Hepatic stellate cell (primary cell): ENCODE measurements at places on chromosomes 13 and 19.

DNA sequence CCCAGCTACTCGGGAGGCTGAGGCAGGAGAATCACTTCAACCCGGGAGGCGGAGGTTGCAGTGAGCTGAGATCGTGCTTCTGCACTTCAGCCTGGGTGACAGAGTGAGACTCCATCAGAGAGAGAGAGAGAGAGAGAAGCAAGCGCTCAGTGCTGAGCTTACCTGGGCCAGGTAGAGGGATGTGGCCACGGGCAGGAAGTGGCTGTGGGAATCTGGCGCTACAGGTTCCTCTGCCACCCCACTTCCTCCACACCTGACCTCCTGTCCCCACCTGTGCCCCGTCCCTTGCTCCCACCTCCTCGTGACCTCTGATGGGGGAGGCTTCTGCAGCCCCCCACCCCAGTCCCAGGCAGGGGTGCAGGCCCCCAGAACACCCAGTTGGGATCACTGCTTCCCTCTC is 1.0 kb upstream of the NCCRP1 start:
- DNase-seq = no peak

DNA sequence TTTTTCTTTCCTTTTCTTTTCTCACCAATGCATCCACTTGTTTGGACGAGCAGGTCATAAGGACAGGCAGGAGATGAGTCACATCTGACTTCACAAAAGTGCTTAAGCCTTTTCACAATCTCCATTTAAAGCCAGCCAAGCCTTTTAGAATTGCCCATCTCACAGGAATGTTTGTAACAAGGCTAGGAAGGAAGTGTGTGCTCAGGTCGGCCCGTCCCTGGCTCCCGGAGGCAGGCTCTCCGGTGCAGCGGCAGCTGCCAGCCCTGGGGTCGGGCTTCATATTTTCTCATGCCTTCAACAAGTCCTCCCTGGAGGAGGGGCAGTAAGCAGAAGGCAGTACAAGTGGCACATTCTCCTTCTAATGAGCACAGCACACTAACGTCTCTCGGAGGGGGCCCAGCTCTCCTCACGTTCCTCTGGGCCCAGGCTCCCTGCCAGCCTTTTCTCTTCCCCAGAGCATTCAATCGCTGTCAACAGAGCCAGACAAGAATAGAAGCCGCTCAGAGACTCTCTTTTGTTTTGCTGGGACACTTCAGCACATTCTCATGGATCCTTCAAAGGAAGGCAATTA is 180.5 kb downstream of the COL4A1 start:
- DNase-seq = peak; percentile 86

- no peak for DNase-seq
Observed at GRCh38 chr13:89097994-89098393, 1426.8 kb downstream of the SLITRK5 start.

- peak; percentile 9 for DNase-seq
Observed at GRCh38 chr13:67619995-67620380, 389.9 kb upstream of the PCDH9 start.

DNA sequence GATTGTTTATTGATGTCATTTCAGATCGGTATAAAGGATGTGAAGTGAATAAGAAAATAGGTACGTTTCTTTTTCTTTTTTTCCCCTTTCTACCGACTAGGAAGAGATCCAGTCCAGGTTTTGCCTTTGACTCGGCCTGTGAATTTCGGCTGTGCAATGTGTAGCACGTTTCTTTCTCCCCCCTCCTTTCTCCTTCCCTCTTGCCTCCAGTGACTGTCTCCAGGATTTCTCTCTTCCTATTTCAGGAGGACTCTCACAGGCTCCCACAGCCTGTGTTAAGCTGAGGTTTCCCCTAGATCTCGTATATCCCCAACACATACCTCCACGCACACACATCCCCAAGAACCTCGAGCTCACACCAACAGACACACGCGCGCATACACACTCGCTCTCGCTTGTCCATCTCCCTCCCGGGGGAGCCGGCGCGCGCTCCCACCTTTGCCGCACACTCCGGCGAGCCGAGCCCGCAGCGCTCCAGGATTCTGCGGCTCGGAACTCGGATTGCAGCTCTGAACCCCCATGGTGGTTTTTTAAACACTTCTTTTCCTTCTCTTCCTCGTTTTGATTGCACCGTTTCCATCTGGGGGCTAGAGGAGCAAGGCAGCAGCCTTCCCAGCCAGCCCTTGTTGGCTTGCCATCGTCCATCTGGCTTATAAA is at the start of gene GPC6:
Gene GPC6, plus strand, starts transcription at position 185 of the 657 bp plus-strand sequence.
- peak; percentile 70 for DNase-seq

GRCh38 chr13:51311231-51311630 is 28.3 kb upstream of the SERPINE3 start:
- no peak for DNase-seq

- no peak for DNase-seq
Observed at GRCh38 chr19:31317570-31317969, 31.7 kb downstream of the TSHZ3 start.

GRCh38 chr13:24861617-24862362 is 97.8 kb downstream of the RNF17 start:
- no peak for DNase-seq

GRCh38 chr19:5170329-5170745 is 170.3 kb downstream of the PTPRS start:
- DNase-seq = no peak

DNA sequence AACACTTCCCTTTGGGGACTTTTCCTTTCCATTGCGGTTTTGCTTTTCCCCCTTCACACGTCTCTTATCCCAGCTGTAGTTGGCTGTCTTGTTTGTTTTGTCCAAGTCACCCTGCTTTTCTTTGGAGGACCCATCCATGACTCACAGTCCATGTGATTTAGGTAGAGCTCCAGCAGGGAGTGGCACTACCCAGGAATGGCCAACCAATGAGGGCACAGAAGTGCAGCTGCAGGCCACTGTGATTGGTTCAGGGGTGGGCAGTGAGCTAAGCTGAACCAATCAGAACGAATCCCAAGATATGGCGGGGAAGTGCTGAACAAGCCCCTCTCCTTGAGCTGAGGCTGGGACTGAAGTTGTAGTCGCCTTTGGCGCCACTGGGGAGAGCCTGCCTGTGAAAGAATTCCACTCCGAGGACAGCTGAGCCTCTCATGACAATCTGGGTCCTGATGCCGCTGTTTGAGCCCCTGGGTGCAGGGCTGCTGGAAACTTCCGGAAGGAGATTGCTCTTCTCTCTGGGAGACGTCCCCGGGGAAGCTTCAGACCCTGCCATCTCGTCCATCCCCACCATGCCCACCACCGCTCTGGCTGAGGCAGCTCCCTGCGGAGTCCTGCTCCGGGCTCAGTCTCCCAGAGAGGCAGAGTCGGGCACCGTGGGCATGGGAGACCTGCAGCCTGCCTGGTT is 62.9 kb upstream of the URI1 start:
- DNase-seq = peak; percentile 73

DNA sequence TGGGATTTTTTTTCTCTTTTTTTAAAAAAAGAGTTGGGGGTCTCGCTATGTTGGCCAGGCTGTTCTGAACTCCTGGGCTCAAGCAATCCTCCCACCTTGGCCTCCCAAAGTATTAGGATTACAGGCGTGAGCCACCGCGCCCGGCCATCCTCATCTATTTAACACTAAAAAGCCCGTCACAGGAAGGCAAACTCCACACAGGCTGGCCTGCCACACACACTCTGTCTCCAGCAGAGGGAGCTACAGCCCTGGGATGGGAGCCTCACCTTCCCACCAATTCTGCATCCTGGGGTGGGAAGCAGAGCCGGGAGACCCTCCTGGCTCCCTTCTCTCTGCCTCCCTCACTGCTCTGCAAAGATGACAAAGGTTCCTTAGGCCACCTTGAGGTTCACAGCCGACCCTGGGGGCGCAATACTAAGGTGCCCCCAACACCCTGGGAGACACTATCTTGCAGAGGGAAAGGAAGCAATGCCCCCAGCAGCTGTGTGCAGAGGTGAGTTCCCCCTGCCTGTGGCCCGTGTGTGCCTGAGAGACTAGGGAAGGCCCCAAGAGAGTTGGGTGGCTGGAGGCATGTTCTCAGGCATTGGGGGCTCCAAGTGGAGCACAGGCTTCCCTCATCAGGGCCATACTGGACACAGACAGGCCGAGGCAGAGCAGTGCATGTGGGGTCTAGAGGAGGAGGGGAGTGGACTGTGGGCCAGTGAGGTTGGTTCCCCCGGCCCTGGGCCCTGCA is 27.4 kb upstream of the TIMM44 start:
- DNase-seq = peak; percentile 65

- no peak for DNase-seq
Observed at GRCh38 chr19:39710333-39710890, 6.1 kb downstream of the LGALS14 start.

DNA sequence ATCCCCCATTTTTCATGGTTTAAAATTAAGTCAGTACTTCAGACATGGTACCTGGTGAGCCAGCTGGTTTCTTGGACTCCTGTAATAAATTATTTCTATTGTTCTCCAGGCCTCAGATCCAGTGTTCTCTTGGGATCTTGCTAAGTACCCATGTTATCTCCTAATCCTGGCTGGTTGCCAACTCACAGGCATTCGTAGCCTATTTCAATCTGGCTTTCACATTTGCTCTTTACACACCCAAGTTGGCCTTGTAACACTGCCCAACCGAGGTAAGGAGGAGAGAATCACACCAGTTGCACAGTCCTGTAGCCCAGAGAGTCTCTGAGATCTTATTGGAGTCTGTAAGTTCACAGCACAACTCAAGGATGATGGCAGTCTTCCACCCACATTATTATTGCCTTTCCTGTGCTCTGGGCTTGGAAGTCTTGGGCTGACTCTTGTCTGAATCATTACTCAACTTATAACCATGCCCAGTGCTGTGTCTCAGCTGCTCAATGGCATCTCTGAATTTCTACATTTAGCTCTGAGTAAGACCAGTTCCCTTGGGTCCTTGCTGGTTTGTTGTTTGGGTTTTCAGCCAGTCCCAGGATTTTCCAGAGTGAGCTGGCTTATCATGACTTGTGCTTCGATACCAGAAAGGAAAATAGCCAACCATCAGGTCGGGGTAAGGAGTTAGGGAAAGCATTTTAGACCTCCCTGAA is 76.6 kb upstream of the KLF12 start:
- peak; percentile 64 for DNase-seq

DNA sequence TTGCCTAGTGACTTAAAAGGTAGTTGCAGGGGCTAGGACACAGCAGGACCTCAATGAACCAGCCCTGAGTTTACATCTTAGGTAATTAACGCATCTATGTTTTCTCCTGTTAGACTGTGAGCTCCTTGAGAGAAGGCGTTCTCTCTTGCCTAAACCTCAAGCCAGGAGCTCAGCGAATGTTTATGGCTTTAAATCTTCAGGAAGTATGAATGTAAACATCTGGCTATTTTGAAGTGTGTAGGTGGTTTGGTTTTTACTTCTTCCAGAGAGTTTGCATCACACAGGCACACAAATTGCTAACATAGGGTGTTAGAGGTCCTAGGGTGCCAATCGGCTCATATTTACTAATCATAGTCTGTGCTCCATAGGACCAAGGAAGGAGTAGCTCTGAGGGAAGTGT is 387.7 kb upstream of the ZNF507 start:
- DNase-seq = no peak

GRCh38 chr19:39671739-39672363 is 16.1 kb downstream of the LGALS16 start:
- DNase-seq = peak; percentile 11

DNA sequence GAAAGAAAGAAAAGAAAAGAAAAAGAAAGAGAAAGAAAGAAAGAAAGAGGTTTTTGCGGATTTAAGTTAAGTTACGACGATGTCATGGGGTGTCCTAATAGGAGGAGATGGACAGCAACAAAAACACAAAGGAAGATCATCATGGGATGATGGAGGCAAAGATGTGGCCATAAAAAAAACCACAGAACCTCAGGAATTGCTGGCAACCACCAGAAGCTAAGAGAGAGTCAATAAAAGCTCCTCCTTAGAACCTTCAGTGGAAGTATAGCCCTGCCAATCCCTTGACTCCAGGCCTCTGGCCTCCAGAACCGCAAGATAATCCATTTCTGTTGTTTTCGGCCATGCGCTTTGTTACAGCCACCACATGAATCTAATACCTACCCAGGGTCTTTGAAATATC is 11.5 kb downstream of the PLEKHA4 start:
- DNase-seq = no peak

DNA sequence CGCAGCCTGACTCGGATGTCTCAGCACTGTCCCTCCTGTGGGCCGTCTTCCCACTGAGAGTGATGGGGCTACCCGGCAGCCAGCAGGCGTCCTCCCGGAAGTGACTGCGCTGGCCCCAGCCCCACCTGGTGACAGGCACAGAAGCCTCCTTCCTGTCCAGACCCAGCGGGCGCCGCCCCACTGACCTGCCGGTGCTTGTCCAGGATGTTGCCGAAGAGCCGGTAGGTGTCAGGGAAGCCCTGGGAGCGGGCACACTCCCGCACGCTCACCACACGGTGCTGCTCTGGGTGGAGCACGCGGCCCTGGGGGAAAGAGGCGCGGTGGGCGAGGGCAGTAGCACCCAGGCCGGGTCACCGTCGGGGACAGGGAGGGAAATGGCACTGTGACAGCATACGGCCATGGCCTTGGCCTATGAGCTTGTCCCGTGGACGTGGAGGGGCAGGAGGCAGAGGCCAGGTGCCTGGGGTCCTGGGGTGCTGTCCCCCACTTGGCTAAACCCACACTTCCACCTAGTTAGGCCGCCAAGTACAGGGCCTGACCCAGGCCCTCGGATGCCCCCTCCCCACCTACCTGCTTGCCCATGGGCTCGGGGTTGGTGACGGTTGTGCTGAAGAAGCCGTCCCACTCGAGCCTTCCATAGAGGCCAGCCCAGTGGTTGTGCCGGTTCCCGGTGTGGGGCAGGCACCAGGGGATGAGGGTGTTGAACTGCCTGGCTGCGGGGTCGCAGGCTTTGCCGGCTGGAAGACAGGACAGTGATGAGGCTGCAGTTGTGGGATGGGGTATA is 16.0 kb upstream of the EIF3G start:
- DNase-seq = no peak

- DNase-seq = no peak
Observed at GRCh38 chr13:73081256-73081915, 22.6 kb downstream of the KLF5 start.

DNA sequence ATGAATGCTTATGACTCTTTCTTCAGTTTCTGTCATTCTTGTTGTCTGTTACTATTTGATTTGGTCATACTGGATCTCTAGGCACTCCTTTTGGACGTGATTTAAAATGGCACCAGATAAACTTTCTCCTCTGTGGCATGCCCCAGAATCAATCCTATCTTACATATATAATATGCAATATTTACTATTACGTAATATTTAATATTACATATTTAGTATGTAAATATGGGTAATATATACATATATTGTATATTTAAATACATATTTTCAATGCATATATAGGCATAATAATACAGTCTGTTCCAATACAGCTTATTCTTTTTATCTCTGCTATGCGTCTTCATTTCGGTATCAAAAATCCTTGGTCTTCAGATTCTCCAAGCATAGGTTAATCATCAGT is 104.4 kb upstream of the PRR20A start:
- no peak for DNase-seq

DNA sequence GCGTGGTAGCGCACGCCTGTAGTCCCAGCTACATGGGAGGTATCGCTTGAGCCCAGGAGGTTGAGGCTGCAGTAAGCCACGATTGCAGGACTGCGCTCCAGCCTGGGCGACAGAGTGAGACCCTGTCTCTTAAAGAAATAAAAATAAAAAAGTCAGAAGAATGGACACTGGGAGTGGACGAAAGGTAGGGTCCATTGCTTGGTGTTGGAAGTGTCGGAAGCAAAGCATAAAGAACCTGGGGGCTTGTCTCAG is 392 bp upstream of the ARHGAP33 start:
- no peak for DNase-seq
